ENCODE measurements at places on chromosomes 11 and 22. TPM values are rescaled to one million over a fixed set of nuclear protein-coding genes. Genes with fewer than 3 reads are reported as not detected.

Gene ROBO4
- 21.9 TPM for total RNA-seq

Gene KRTAP5-2
- not detected for total RNA-seq

Gene FXYD2
- total RNA-seq = 1.4 TPM

GRCh38 chr22:45996241-45997076, 19.5 kb upstream of the WNT7B start:
- peak; percentile 86 for DNase-seq

DNA sequence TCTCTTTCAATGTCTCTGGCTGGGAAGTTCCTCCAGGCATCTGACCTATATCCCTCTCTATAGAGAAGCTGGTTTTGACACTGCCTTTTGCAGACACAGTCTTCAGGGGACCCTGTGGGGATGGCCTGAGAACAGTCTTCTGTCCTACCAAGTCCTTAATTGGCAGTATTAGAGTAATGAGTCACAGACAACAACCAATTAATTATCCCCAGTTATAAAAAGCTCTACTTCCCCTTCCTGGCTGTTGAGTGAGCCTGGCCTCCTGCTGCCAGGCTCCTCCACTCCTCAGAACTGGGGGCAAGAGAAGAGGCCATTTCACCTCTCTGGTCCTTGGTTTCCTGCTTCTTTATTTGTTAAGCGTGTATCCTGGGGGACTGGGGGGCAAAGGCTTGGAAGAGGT, 41.2 kb upstream of the KLHL35 start:
- DNase-seq = no peak

Gene CASP5
- total RNA-seq = not detected

DNA sequence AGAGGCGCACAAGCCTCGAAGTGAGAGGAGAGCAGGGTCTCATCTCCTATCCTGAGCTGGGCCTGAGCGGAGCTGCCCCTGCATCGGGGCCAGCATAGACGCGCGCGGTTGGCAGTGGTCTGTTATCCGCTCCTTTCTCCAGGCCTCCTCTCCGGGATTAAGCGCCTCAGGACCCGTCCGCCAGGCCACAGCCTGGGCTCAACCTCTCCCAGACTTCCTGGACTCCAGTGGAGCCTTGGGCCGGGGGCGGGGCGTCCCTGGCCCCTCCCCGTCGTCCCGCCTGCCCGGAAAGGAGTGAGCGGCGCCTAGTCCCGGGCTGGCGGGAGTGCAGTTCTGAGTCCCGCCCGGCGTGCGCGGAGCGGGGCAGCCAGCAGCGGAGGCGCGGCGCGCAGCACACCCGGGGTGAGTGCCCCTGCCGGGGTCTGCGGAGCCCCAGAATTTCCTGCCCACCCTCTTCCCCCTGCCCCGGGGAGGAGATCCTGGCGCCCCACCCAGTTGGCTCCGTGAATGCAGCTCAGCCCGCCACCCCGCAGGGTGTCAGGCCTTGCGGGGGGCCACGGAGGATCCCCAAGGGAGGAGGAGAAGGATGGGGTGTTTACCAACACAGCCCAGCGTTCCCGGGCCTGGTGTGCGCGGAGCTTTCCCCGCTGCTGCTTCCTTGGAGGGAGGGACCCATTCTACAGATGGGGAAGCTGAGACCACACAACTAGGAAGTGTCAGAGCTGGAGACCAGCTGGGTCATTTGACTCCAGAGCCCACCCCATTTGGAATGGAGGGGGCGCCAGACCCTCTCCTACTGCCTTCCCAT, at the start of gene TCIRG1:
TCIRG1 (plus strand) TSS at position 308 of the 808 bp plus-strand sequence. CDS start 2,247 bp downstream, outside the sequence.
- DNase-seq = peak; percentile 93

Gene TREH
- not detected for total RNA-seq

Gene GRAP2
- 1.6 TPM for total RNA-seq

DNA sequence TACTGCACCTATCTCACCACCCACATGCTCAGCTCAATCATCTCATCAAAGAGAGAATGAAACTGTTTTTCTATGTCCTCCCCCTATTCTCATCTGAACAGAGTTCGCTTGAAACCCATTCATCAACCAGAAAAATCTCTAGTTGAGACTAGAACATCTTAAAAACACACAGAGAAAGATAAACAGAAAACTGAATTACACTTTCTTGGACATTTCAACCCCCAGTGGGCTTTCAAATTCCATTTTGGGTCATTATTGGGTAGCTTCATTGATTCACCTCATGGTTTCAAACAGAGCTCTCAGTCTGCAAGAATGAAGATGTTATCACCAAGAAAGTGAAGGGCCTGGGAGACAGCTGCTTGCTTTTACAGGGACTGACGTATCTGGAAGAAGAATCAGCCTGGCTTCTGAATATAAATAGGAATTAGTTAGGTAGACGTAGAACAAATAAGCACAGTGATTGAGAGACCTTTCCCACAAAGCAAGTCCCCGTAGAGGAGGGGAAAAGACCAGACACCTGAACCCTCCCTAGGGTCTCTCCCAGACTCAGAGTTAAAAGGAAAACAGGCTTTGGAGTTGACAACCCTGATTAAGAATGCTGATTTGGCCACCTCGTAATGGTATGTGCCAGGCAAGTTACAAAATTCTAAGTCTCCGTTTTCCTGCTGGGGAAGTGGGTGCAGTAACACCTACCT, 155.7 kb downstream of the BBOX1 start:
- no peak for DNase-seq

Gene KRTAP5-10
- not detected for total RNA-seq

Gene ZBTB16
- total RNA-seq = 64.8 TPM

GRCh38 chr11:68956142-68956541, 24.6 kb downstream of the MRGPRD start:
- DNase-seq = no peak

DNA sequence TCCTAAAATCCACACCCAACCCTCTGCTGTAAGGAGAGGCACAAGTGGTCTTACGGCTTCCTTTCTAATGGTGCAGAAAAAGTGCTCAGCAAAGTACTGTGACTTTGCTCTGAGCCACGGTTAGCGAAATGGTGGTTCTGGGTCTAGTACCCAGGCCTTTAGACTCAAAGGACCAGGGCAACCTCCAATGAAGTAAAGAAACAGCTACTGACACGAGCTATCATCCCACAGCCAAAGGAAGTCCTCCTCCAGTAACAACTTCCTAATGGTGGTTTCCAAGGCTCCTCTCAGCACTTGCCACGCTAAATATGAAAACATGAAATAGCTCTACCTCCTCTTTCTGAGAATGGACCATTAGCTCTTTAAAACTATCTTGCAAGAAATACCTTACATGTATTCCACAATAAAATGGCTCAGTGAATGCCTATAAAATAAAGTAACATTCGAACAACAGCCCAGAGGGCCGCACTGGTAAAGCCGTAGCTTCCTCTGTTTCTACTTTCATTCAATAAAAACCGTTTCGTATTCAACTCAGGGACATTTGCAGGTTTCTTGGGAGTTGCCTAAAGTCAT, 122.4 kb downstream of the ETS1 start:
- no peak for DNase-seq

Gene COA4
- 46.5 TPM for total RNA-seq

Gene SHANK3
- 19.3 TPM for total RNA-seq

Gene BBOX1
- not detected for total RNA-seq

- DNase-seq = no peak
These were observed at the start of gene OR1S2 for GRCh38 chr11:58204042-58204441. Gene OR1S2, minus strand, starts transcription at chr11:58204142. Its CDS starts 0 bp downstream, at chr11:58204142.

- no peak for DNase-seq
These were observed 9.4 kb downstream of the TRIM29 start for GRCh38 chr11:120128392-120129119.

DNA sequence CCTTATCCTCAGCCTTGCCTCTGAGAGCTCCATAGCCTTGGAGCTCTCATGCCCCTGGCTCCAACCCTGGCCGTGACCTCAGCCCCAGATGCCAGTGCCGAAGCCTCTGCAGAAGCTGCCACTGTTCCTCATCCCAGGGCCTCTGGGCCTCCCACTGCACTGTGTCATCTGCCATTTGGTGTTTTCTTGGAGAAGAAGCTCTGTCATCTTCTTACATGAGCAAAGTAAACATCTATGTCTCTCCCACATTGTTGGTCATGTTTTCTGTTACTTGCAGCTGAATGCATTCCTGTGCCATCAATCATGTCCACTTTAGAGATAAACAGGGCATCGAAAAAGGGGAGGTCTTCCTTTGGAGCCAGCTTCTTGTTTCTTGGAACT, 45.0 kb upstream of the FTH1 start:
- no peak for DNase-seq

DNA sequence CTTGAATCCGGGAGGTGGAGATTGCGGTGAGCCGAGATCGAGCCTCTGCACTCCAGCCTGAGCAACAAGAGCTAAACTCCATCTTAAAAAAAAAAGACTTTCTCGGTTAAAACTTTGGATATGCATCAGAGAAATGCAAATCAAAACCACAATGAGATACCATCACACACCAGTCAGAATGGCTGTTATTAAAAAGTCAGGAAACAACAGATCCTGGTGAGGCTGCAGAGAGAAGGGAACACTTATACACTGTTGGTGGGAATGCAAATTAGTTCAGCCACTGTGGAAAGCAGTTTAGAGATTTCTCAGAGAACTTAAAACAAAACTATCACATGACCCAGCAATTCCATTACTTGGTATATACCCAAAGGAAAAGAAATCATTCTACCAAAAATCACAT, 619.4 kb upstream of the KIRREL3 start:
- no peak for DNase-seq

DNA sequence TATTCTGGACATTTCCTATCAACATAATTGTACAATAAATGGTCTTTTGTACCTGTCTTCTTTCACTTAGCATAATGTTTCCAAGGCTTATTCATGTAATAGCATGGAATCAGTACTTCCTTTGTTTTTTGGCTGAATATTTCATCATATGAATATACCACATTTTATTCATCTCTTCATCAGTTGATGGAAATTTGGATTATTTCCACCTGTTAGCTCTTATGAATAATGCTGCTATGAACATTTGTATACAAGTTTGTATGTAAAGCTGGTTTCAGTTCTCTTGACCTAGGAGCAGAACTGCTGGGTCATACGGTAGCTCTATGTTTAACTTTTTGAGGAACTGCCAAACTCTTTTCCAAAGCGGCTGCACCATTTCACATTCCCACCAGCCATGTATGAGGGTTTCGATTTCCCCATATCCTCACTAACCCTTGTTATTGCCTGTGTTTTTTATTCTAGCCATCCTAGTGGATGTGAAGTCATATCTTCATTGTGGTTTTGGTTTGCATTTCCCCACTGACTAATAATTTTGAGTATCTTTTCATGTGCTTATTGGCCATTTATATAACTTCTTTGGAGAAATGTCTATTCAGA, 20.9 kb downstream of the EXT2 start:
- no peak for DNase-seq

Gene FAM118B
- total RNA-seq = 22.2 TPM

Gene ZC3H12C
- 16.1 TPM for total RNA-seq

- DNase-seq = peak; percentile 85
These were observed 30.2 kb upstream of the APOBEC3A start for GRCh38 chr22:38927033-38927781.

GRCh38 chr11:110087812-110088534, 5.2 kb upstream of the ZC3H12C start:
- no peak for DNase-seq

GRCh38 chr22:46262449-46263215, 511 bp downstream of the PKDREJ start:
- DNase-seq = peak; percentile 86

DNA sequence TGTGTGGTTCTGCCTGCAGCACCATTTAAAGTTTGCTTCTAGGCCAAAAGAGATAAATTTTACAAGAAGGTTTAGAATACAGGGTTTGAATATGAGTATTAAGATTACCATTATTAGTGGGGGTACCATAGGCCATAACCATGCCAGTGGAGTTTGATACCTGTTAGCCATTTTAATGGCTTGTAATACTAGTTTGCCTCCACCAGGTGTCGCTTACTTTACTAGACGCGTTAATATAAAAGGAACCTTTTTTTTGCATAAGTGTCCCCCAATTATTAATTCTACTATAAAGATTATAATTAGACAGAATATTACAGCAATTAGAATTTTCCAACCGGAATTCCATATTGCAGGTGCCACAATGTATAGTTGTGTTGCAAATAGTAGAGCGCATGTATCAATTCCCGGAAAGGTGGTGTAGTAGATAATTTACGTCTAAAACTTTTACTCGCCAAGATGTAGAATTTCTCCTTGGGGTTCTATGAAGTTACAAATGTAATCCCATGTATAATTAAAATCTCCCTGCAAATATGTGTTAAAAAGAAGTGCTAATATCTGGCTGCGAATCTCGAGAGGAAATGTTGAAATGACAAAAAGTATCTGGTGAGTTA, 16.1 kb downstream of the MS4A6E start:
- DNase-seq = no peak

- no peak for DNase-seq
These were observed 73.2 kb upstream of the TIMP3 start for GRCh38 chr22:32728291-32728690.

Gene GUCY1A2
- total RNA-seq = 10.6 TPM

GRCh38 chr11:102385085-102386007, 38.3 kb downstream of the BIRC2 start:
- no peak for DNase-seq

DNA sequence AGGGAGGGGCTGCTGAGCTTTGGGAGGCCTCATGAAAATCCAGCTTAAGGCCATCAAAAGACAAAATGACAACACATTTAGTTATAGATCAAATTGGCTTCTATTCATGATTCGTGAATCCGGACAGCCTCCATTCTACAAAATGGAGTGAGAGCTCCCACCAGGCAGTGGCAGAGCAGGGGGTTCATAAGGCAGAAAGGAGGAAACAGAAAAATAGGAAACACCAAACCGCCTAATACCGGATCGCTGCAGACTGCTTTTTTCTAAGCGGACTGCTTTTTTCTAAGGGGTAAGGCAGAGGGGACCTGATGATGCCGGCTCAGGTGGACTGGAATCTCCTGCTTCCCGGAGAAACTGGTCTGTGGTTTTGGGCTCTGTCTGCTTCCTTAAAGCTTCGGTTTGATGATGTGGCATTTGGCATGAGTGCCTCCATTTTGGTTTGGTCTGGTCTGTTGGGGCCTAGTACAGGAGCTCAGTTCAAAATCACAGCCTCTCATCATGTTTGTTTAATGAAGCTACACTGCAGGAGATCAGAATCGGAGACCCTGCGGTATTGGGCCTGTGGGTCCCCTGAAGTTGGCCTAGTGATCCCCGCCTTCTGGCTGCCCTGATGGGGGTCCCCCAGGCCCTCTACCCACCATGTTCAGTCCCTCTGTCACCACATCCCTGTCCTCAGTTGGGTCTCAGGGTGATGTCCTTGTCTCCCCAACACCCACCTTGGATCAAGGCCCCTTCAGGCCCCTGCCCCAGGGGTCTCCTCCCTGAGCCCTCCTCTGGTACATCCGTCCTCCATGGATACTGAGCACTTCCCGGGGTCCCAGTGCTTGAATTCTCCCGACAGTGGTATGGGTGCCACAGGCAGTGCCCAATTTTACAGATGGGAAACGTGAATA, 1.2 kb downstream of the ALDH3B1 start:
- DNase-seq = no peak

Gene CNIH2
- total RNA-seq = not detected

DNA sequence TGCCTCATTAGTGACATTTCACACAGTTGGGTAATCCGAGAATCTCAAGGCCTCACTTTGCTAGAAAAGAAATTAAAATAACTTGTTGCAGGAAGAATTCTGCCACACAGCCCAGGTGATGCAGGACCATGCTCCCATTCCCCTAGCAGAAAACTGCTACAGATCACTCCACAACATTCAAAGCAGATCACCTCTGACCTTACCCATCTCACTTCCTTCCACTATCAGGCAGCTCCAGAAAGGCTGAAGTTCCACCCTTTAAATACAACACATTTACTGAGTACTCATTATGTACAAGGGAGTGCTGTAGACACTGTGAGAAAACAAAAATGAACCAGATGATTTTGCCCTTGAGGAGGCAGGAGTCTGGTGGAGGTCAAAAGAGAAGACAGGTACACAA, 231.0 kb downstream of the TTC28 start:
- DNase-seq = no peak
